ENCODE measurements at places on chromosomes 7 and 10. TPM values are rescaled to one million over a fixed set of nuclear protein-coding genes. Genes with fewer than 3 reads are reported as not detected.
A peak's percentile ranks its signal among the peaks of the same experiment; 100 is the strongest.

CTNNA3 gene
- total RNA-seq = 62.1 TPM

CTTNBP2 gene
- total RNA-seq = 1.8 TPM

GRCh38 chr7:104973909-104974415 is 40.0 kb upstream of the KMT2E start:
- no peaks in the 10 kb centered on the region for H3K27me3 ChIP-seq
- no peak for DNase-seq
- no peaks in the 10 kb centered on the region for H3K36me3 ChIP-seq
- no peak overlapping the region for H3K4me3 ChIP-seq
- H3K4me1 ChIP-seq = peaks cover 20% of the 10 kb centered on the region

DNA sequence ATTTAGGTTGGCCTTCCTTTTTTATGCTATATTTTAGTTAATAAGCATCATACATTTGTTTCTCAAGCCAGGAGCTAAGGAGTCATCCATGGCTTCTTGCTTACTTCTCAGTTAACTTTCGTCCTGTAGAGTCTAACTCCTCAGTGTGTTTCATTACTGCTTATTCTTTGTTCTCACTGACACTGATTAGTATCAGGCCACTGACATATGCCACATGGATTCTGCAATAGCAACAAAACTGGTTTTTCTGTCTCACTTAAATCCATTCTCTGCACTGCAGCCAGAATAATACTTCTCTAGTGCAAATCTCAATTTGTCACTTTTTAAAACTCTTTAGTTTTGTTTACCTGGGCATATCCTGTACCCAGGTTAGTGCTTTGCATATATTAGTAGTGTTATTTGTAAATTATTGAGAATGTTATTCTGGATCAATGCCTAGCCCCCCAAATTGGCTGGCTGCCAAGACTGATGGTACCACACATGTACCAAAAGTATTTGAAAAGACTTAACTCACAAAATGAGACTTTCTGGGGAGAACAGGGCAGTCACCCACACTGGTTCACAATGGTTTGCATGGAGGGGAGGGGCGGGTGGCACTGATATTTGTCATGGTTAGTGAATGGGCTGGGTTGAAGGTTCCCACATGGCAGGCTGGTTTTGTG is 79.1 kb downstream of the CCSER2 start:
- H3K36me3 ChIP-seq = no peaks in the 10 kb centered on the region
- no peak overlapping the region for H3K4me3 ChIP-seq
- H3K4me1 ChIP-seq = no peaks in the 10 kb centered on the region
- H3K27ac ChIP-seq = no peak overlapping the region

GRCh38 chr7:151423936-151424335 is 14.1 kb upstream of the WDR86 start:
- no peak overlapping the region for H3K27ac ChIP-seq
- no peaks in the 10 kb centered on the region for H3K36me3 ChIP-seq
- DNase-seq = no peak
- no peak overlapping the region for H3K4me3 ChIP-seq
- no peaks in the 10 kb centered on the region for H3K4me1 ChIP-seq
- H3K27me3 ChIP-seq = no peaks in the 10 kb centered on the region

DNA sequence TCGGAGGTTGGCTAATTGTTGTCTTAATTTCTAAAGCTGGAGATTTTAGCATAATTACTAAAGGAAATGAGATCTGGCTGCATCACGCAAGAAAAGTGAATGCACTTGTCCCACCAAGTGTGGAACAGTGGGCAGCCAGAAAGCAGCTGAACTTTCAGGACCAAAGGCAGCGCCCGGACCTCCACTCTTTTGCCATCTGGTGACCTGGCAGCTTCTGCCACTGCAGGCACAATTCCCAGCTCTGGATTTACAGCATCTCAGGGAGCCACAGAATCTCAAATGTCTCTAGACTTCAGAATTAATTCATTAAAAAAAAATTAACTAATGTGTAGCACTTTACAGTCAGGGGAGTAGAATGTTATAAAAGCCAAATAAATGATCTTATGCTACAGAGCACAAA is 14.7 kb upstream of the OGDHL start:
- H3K36me3 ChIP-seq = no peaks in the 10 kb centered on the region
- no peak overlapping the region for H3K27ac ChIP-seq
- H3K27me3 ChIP-seq = peaks cover 3% of the 10 kb centered on the region
- no peak for DNase-seq
- no peaks in the 10 kb centered on the region for H3K4me1 ChIP-seq
- no peak overlapping the region for H3K4me3 ChIP-seq

GRCh38 chr10:31158011-31158658 is 126.5 kb upstream of the ZNF438 start:
- no peak for DNase-seq
- H3K4me3 ChIP-seq = peak overlapping the region; percentile 24
- H3K27me3 ChIP-seq = no peaks in the 10 kb centered on the region
- H3K27ac ChIP-seq = peak overlapping the region; percentile 47
- peaks cover 6% of the 10 kb centered on the region for H3K4me1 ChIP-seq
